ENCODE measurements at places on chromosomes 7 and 10.

- no peak for DNase-seq
Measured at GRCh38 chr10:114026189-114027040, 17.3 kb upstream of the ADRB1 start.

GRCh38 chr10:50805981-50806622 is 66.4 kb downstream of the ASAH2B start:
- peak; percentile 23 for DNase-seq

DNA sequence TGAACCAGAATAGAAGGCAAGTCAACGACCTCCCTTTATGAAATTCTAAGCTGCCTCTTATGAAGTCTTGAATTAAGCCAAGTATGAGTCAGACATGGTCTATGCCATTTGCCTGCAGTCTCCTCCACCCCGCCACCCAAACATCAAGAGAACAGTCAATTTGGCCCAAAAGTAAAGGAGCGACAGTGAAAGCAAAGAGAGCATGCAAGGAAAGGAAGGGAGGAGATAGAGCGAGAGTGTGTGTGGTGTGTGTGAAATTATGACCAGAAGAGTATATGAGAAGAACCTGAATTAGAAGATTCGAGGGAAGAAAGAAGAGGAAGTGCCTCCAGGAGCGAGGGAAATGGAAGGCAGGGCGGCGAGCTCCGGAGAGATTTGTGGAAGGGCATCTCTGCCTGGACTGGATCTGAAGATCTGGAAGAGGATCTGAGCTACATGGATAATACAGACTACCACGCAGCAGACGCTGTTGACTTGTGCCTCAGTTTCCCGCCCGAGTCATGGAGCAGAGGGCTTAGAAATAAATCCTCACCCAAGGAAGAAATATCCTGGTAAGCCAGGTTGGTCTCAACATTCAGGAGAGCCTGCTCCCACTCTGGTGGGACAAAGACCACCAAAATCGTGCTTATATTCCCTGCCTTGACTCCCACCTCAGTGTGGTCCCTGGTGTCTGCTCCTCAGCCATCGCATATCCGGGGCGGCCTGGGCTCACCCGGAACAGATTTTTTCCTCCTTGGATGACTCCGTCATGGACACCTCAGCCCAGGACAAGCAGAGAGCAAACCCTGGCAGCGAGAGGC is 459 bp downstream of the ZDHHC6 start:
- DNase-seq: no peak

DNA sequence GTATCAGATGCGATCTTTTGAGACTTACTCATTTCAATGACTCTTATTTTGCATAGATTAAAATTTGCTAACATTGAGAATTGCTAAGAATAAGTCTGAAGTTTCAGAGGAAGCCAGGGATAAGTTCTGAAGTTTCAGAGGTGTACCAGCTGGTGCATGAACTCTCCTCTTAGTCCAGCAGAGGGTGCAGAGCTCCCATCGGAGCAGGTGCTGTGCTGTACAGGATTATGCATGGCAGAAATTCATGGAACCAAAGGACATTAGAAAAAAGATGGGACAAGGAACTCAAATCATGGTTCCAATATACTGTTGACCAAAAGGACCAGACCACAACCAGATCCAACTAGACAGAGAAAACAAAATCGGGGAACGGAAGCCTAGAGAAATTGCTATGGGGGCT is 41.9 kb downstream of the MGAM2 start:
- DNase-seq: peak; percentile 1

DNA sequence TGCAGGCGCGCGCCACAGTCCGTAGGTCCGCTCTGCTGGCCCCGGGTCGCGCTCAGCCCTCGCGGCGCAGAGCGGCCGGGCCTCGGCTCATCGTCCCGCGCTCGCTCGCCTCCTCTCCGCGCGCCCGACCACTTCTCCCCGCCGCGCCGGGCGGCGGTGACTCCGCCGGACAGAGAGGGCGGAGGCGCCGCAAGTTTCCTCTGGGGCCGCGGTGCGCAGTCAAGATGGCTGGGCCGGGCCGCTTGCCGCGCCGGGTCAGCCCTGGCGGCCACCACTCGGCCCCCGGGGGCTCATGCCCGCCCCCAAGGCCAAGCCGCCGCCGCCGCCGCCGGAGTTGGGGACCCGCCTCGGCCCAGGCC is 441 bp downstream of the FZD8 start:
- no peak for DNase-seq

GRCh38 chr7:85770332-85770731 is 583.5 kb upstream of the SEMA3D start:
- no peak for DNase-seq

DNA sequence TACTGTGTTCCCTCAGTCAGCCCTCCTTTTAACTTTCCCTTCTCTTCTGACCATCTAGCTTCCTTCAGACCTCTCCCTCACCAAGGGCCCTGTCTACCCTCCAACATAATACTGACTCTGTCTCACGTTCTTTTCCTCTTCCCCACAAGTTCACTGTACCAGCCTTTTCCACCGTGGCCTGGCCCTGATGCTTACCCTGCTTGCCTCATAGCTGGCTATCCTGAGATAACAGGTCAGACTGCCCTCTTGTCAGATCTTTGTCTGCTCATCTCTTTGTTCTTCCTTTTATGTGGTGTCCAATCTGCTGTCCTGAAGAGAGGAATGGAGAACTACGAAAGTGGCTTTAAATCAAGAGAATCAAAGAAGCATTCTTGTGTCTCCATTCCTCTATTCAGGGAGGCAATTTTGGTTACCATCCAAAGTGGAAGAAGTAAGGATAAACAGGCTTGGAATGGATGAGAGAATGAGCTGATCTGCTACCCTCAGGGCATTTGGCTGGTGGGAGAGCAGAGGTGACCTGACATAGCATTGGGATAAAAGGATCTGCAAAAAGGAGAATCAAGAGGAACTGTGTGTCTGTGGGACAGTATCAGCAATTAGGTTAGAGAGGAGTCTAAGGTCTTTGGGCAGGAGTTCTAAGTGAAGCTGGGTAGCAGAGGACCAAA is 8.1 kb downstream of the BTAF1 start:
- no peak for DNase-seq

DNA sequence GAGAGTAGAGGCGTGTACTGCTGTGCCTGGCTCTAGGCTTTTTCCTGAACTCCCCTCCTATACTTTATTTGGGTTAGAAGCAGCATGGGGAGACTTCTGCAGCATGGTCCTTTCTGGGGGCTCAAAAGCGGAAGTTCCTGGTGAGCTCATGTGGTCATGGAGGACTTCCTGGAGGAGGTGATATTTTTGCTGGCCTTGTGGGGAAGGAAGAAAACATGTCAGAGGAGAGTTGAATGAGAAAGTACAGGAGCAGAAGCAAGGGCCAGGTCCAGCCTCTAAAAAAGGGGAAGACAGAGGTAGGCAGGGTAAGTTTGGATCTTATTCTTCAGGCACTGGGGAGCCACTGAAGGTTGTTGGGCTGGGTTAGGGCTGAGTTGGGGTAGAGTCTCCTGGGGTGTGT is 45.5 kb downstream of the CASTOR2 start:
- DNase-seq: no peak

DNA sequence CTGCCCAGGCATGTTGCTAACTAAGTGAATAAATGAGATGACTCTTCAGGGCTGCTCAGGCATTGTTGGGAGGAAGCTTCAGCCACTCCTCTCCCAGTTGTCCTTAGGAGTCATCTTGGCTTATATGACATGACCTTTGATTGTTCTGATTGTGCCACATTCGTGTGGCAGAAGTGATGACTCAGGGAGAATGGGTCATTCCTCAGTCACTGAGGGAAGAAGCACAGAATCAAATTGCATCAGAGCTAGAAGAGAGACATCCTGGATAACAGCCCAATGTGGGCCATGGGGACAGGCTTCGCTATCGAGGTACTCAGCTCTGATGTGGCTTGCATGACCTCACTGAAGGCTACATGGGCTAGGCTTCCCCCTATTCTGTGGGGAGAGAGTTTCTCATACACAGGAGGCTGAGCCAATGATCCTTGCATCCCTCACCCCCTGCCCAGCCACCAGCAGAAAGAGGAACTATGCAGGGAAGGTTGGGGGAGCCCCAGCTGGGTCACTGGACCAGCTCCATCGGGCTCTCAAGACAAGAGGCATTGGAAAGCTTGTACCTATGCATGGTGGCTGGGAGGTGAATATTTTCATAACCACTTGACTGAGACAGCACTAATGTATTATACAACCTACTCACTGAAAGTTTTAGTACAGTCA is 6.0 kb upstream of the HMX3 start:
- DNase-seq: no peak

DNA sequence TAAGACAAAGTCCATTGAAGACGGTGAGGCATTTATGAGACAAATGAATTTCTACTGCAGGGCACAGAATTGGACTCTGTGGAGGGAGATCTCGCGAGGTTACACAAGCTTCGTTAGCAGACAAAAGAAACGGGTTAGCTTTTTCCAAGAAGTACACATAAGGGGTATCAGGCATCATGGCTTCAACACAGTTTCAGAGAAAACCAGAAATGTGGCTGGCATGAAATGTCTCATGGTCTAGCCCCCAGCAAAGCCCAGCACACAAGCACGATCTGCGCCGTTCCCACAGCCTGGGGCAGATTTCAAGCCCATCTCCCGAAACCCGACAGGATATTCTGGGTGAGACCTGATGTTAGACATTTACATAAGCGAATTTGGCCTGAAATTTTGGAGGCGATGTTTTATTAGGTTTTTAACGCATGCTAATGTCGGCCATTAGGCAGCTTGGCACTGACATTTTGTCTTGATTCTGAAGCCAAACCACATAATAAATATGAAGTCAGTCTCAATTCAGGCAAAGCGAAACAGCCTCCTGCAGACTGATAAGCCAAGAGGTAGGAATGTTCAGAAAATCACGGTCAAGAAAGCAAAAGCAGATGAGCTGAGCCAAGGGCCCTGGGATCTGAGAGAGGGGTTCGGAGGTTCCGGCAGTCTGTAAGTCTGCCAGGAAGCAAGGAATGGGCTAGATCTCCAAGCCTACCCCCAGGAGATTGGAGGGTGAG is 240.5 kb downstream of the PRPF18 start:
- DNase-seq: no peak

GRCh38 chr10:43689618-43689954 is 40.9 kb upstream of the ZNF32 start:
- DNase-seq: no peak

DNA sequence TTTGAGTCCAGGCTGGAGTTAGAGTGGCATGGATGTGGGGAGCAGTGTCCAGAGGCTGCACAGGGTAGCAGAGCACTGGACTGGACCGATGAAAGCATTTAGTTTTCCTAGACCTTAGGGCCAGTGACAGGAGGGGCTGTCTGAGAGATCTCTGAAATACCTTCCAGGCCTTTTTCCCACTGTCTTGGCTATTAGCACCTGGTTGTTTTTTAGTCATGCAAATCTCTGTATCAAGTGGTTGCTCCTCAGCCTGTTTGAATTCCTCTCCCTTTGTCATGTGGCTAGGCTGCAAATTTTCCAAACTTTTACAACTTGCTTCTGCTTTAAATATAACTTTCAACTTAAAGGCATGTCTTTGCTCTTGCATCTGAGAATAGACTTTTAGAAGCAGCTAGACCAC is 504.3 kb upstream of the VSTM2A start:
- DNase-seq: no peak

DNA sequence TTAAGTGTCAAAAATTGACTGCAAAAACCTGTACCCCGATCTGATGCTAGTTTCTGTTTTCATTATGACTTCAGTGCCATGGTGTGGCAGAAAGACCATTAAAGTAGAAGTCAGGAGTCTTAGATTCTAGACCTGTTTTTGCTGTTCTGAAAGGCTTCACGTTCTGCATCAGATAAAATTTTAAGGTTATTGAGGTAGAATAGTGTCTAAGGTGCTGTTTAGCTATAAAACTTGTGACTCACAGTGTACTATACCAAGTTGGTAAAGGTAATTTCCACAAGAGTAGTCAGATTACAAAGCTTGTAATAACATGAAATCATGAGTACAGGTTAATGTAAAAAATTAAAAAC is 38.6 kb downstream of the ZNRF2 start:
- DNase-seq: no peak

- DNase-seq: no peak
Measured at GRCh38 chr10:109863775-109864174, 59.5 kb downstream of the XPNPEP1 start.

DNA sequence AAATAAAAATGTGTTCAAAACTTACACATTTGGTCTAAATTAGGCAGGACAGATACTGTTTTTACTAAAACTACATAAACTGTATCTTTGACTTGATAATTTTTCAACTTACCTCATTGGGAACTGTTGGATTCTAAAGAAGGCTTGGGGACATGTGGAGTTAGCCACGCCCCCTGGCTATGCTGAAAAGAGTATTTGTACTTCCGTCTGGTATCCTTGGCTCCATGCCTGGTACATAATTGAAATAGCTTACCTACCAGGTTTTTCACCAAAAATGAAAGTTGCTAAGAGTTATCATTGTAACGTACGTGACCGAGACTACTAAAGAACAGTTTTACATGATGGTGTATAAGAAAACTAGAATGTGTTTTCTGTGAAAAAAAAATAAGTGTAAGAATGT is 604.8 kb upstream of the IGFBP3 start:
- DNase-seq: no peak

- DNase-seq: no peak
Measured at GRCh38 chr7:104981672-104982037, 32.4 kb upstream of the KMT2E start.

GRCh38 chr10:64148607-64149006 is 627.4 kb downstream of the REEP3 start:
- DNase-seq: no peak

DNA sequence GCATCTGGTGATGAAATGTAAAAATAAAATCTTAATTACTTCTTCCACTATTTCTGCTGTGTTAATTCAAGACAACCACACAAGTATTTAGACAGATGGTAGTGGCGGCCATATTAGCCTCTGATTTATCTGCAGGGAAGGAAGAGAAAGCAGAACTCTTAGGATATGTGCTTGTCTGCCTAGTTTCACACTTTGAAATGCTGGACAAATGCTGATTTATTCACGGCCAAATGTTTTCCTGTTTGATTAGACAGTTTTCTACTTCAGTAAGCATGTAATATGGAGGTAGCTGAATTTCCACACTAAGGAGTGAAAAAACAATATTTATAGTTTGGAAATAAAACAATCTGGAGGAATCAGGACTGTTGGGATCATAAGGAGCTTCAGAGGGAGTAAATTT is 158.1 kb downstream of the AGMO start:
- DNase-seq: no peak

- no peak for DNase-seq
Measured at GRCh38 chr7:70384024-70384423, 747.9 kb upstream of the GALNT17 start.

DNA sequence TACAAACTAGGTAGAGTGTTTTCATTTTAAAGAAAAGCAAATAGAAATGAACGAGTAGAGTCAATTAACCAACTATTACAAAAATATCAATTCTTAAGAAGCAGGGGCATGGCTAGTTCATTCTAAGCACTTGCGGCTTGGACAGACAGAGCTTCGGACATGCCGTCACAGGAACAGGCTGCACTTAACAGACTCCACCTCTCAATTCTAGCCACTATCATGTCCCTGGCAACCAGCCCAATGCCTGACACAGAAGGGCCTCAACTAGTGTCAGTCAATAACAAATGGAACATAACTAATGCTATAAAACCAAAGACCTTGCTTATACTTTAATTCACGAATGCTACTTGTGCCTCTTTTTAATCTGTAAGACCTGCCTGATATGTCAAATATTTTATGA is 74.4 kb downstream of the TPK1 start:
- no peak for DNase-seq
